MV-4-11 (cell line): ENCODE measurements at places on chromosomes 16 and 17.

DNA sequence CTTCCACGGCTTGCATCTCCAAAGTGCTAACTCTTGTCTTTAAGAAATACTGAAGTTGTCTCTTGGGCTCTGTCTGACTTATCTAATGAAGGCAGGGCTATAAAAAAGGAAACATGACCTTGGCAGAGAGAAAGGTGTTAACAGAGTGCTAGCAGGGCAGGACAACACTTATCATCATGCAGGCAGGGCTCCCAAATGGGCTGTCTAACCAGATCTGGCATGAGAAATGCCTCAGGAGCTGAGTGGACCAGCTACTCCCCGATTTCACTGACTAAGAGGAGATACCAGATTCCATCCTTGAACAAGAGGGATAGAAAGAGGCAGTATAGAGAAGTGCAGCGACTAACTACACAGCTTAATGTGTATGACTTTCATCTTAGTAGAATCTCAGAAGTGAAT lies 32.6 kb downstream of the PMP22 start:
- DNase-seq = no peak

DNA sequence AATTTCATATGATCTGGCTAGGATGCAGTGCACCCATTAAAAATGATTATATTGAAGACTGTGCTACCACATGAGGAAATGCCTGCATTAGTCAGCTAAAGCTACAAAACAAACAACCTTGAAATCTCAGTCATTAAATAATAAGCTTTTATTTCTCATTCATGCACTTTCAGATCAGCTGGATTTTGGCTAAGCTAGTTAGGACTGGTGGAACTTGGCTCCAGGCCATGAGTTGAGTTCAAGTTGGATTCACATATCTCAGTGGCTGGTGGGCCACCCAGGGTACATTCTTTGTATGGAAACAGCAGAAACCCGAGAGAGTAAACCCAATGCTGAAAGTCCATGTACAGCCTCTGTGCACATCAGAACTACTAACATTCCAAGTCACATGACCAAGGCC lies 6.4 kb upstream of the SLFN12L start:
- DNase-seq = no peak

- no peak for DNase-seq
Observed at GRCh38 chr16:88062341-88063210, 111.3 kb downstream of the BANP start.

DNA sequence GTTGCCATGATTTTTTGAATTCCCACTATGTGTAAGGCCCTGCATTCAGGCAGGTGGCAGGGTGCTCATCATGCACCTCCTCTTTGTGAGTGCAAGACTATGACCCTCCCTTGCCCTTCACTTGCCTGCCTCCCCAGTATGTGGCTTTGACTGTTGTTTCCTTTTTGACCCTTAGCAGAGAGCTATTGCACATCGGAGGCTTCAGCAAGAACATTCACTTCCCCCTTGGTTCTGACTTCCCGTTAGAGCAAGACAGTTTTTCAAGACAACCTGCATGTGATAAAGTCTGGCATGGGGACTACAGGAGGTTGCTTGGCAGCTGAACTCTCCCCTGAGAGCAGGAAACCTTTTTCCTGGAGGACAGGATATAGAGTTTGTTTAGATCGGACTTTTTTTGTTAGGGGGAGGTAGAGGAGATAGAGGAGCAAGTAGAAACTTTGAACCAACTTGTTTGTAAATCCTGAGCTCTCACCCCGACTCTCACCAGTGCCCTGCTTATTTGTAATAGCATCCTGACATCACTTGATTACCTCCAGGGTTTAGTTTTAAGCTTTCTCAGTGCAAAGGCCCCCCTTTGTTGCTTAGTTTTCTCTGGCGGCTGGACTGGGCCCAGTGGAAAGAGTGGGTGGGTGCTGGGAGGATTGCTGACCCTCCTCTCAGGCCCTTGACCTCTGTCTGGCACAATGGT lies 34.3 kb downstream of the LIMD2 start:
- DNase-seq = peak; percentile 97

DNA sequence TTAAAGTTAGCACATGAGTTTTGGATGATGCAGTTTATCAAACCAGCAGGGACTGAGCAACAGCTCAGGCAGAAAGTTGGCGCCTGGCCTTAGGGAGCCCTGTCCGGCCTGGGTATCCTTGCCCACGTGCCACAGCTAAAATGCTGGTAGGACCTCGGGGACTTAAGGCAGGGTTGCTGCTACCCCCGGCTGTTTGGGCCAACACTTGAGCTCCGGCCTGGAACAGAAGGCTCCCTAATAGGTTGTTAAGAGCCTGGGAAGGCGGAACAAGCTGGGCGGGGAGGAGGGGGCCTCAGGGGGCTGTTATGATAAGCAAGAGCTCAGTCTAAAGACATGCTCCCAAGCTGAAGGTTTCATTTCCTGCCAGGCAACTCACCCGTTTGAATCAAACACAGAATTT lies 39.7 kb downstream of the CUEDC1 start:
- no peak for DNase-seq

- DNase-seq = no peak
Observed at GRCh38 chr17:67566656-67567055, 151.1 kb upstream of the NOL11 start.

GRCh38 chr16:48112600-48112999 lies 43.2 kb downstream of the ABCC12 start:
- DNase-seq = no peak

- DNase-seq = peak; percentile 100
Observed at GRCh38 chr16:66524601-66525164, 25.2 kb downstream of the TK2 start.

GRCh38 chr17:62179525-62180161 lies 114.6 kb upstream of the MED13 start:
- DNase-seq = peak; percentile 19

- DNase-seq = peak; percentile 76
Observed at GRCh38 chr17:37844158-37844976, 79.8 kb upstream of the TBC1D3K start.

DNA sequence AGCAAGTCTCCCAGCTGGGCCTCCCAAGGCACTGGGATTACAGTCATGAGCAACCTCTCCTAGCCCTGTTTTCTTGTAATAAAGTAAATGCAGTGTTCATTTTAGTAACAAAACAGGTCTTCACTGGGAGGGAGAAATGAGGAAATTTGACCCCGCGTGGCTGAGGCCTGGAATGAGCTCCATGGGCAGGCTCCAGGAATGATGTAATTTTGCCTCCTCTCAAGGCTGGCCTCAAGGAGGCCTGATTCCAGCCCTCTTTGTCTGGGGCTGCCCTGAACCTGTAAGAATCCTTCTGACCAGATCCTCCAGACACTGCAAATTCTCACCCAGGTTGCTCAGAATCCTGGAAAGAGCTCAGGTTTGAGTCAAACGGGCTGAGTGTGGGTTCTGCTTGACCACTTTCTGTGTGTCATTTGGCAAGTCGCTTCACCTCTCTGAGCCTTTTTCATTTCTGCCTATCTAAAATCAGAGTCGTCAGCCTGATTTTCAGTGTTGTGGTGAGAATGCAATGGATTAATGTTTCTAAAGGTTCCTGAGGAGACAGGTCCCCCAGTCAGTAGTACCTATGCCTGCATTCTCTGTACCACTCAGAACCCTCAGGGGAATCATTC lies 57.1 kb downstream of the RAB11FIP4 start:
- DNase-seq = no peak

DNA sequence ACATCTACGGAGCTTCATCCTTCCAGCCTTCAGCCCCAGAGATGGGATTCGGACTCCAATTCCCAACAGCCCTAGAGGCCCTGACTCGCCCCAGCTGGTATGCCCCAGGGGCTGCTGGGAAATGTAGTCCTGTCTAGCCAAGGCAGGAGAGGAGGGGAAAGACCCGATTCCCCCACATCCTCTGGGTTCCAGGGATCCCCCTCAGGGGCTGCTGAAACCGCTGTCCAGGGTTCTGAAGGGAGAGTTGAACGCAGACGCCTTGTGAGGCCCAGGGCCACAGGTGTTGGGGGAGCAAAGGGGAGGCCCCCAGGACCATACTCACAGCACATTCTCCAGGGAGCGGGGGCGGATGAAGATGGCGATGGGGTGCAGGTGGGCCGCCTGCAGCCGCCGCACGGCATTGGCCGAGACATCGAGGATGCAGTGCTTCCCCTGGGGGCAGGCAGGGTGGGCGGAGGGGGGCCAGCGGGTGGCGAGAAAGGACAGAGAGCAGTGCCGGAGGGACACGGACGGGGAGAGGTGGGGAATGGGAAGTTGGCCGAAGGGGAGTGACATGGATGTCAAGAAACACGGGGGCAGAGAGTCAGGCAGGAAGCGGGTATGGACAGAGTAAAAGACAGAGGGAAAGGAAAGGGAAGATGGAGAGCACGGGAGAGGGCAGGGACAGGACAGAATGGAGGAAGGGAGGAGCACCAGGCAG lies 12.6 kb upstream of the ASGR1 start:
- DNase-seq = no peak
